Panc1 (cell line): ENCODE measurements at places on chromosomes 11 and 22.

DNA sequence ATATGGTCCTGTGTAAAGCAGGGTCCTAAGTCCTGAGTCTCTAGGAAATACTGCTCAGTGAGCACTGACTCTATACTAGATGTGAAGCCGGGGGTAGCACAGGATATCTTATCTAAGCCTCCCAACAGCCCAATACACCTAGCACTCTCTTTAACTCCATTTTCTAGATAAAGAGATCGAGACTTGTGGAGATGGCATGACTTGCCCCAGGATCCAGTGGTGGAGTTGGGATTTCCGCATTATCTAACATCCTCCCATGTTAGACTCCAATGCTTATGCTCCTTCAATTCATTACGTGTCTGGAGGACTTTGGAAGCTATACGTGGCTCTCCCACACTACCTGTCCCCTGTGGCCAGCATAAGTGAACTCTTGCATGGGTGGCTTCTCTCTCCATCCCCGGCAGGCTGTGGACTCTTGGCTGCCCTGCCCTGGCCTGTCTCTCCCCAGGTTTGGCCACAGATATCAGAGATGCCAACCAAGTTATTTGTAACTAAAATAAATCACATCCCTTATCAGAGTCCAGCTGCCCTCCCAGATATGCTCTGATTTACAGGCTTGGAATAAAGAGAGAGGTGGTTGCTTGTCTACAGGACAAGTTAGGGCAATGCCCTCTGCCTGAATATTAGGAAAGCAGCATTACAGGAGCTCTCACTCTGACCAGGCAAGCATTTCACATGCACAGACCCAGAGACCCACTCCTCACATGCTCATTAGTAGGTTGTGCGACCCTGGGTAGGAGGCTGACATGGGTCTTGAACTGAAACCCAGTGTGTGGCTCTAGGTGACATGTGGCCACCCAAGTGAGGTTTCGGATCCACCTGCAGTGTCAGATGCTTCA lies 4.5 kb downstream of the CD44 start:
- DNase-seq: no peak

DNA sequence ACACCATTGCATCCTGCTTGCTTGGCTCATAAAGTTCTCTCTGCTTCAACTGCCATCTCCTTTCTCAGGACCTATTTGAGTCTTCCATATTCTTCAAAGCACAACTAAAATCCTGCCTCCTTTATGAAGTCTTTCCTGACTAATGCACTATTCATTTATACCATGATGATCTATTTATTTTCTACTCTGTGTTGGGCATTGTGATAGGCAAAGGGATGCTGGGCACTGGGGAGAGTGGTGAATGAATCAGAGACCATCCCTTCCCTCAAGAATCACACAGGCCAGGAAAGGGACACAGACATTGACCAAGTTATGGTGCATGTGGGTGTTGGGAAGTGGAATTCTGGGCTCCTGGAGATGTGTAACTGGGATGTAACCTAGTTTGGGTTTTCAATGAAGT lies 86.9 kb downstream of the CACNG2 start:
- no peak for DNase-seq

GRCh38 chr11:97389270-97389669 lies 999.5 kb downstream of the JRKL start:
- DNase-seq: no peak

- DNase-seq: no peak
These were observed 35.6 kb downstream of the KIF18A start for GRCh38 chr11:28072321-28072720.
